Stimulated activated CD4-positive, alpha-beta T cell treated with anti-CD3 and anti-CD28 coated beads, Interleukin-1b, Interleukin-23, amount 100 ng/mL, for 4 hours (primary cell): ENCODE measurements at places on chromosomes 5 and 9.

DNA sequence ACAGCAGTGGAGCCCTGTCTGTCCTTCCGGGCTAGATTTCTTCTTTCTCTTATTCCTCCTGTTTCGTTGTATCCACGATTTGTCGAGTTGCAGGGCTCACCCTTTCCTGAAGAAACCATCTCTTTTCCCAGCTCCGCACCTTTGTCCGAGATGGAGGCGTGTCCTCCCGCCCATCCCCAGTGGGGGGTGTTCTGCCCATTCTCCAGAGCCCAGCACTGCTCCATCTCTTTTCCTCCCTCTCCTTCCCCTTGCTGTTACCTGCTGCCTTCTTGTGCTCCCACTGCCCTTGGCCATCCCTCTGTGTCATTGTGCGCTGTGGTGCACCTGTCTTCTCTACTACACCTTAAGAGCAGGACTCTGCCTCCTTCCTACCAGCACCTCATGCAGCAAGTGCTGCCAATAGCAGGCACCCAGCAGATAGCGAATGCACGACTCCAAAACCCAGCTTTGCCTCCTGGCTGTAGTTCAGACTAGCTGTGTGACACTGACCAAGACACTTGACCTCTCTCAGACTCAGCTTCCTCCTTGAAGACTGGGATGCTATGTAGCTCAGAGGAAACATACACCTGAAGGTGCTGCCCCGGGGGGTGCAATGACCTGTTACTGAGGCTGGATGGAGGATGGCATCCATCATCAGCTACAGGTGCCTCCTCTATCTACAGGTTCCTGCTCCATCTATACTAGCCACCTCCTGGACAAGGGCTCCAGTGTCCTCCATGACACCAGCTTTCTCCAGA, 8.9 kb downstream of the OR13J1 start:
- DNase-seq, result no peak

- no peak for DNase-seq
These were observed 99.0 kb upstream of the DAB2 start for GRCh38 chr5:39523821-39524220.

DNA sequence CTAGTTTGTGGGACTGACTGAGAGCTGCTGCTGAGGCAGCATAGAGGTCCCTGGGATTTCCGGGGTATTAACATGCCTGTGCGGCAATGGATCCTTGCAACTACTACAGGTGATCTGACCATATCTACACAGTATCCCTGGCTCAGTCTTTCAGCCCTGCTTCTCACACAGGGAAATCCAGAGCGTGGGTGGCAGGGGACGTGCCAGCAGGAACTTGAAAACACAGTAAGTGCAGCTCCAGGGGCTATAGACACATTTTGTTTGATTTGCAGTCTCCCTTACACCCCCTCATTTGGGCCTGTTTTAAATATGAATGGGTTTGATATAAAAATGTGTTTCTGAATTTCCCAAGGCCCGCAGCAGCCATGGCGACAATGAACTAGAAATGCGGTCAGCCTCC, 209.5 kb downstream of the DCP2 start:
- no peak for DNase-seq

DNA sequence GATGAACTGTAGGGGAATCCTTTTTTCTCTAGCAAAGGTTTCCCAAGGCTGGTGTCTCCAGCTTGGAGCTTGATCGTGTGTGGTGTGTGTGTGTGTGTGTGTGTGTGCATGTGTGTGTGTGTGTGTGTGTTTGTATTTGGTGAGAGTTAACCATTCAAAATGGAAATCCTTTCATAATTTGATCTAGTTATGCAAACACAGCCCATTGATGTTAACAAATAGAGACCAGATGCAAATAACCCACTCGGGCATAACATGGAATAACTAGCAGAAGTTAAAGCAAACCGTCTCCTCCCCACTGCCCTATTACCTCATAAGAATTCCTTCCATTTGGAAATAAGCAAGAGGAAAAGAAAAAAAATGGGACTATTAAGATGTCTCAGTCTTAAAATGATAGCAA, 24.9 kb upstream of the ZSWIM6 start:
- DNase-seq, result no peak

DNA sequence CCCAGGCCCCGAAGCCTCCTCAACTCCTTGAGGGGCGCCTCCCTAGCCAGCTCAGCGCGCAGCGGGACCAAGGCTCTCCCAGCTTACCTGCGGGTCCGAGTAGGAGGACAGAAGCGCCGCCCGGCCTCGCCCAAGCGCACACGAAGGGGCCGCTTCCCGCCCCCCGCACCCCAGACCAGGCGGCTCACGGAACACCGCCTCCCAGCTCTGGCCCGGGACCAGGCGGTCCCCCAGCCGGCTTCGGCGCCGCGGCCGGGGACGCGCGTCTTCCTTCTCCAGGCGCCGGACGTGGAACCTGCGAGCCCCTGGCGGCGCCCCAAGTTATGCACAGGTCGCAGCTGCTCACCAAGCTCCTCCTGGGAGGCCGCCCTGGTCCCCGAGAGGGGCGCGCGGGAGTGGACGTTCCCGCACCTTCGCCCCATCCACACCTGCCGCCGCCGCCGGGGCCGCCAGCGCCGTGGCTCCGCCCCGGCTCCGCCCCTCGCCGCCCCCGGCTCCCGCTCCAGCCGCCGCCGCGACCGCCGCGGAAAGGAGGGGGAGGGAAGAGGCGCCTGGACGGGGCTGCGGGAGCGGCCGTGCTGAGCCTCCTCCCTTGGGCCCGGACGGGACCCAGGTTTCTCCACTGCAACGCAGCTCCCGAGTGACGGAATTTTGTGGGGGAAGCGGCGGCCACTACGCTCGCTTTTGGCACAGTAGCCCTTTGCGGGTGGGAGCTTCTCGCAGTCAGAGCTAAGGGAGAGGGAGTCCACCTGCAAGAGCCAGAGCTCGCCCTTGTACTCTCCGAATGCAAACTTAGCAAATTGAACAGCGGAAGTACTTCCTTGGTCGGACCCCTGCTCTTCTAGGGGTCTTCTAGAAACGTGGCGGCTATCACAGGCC, 77.5 kb upstream of the IFNE start:
- peak; percentile 53 for DNase-seq

- no peak for DNase-seq
These were observed 151.7 kb upstream of the ELL2 start for GRCh38 chr5:96113170-96113939.

DNA sequence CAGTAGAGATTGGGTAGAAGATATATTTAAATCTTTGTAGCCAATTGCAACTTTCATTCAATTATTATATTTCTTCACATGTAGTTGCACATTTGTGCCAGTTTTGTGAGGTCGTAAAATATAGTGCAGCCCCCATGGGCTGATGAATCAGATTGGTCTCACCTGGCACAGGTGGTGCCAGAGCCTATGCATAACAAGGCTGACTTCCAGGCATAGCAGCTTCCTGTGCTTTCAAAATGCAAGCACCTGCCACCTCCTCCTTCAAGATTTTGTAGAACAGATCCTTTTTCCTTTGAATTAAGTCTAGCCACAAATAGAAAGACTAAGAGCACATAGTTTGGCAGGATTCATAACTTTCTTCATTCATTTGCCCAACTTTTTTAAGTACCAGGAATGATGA, 87.1 kb downstream of the STARD4 start:
- DNase-seq, result no peak

DNA sequence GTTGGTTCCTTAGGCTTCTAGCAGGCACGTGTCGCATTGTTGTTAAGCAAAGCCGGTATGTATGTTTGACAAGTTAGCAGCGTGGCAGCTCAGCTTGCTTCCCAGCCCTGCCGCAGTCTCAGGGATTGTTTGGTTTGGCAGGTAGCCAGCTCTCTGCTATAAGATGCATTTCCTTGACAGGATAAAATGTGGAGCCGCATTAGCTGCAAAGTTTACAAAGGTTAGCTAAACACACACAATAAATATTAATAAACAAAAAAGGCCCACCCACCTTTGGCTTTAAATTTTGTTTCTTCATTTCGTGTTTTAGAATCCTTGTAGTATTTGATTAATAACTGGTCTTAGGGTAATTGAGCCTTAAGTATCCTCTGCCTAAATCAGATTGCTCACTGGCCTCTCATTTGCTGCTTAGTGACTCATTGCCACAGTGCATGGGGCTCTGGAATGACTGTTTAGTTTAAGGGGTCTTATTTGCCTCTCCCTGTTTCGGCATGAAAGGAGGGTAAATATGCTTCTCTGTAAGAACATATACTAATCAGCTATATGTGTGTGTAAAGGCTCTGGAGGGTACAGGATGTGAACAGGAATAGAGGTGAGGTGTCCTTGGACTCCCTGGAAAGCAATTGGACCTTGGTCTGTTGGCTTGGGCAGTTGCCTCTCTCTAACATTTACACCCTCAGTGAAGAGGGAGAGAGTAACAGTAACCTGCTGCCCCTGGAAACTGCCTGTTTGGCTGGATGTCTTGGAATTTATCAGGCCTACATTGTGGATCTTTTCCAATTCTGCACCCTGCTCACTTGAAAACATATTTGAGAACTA, 122.0 kb downstream of the GDNF start:
- DNase-seq, result no peak

DNA sequence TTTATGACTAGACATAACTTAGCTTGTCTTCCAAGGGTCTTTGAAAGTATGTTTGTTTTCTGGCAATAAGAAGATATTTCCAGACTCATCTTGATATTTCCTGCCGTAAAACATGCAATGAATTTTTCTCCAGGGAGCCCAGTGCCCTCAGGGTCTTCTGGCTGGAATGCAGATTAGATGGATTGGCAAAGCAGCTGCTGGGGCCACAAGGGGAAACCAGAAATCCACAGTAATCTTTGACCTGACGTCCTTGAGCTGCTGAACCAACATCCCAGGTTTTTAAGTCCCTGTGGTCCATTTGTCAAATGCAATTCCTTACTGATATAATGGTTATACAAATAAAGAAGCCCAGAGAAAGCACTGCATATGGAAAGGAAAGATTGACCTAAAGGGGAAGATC, 93.0 kb downstream of the THBS4 start:
- no peak for DNase-seq

DNA sequence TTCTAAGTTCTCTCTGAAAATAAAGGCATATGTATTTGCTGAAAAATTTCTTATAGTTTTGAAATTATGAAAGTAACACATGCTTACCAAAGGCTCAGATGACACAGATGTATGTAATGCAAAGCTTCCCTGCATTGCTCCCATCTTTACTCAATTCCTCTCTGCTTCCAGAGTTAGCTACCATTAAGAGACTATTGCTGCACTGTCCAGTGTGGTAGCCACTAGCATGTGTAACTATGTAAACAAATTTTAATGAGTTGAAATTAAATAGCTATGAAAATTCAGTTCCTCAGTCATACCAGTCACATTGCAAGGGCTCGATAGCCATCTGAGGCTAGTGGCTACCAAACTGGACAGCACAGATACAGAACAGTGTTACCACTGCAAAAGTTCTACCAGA, 17.9 kb downstream of the FRMD3 start:
- no peak for DNase-seq

DNA sequence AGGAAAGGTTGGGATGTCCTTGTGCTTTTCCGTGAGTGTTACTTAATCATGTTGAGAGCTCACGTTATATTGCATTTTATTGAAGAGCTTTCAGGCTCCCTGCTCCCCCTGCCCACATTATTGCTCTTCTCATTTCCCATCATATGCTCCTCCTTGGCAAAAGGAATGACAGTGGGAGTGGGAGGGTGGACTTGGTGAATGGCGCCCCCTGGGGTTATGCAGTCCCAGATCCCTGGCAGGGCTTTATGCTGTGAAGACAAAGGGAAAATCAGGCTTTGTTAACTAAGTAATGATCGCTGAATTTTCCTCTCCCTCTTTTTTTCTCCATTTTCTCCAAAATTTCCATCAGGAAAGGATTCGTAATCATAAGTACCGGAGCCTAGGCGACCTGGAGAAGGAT, 166.6 kb downstream of the SMARCA2 start:
- DNase-seq, result peak; percentile 11

DNA sequence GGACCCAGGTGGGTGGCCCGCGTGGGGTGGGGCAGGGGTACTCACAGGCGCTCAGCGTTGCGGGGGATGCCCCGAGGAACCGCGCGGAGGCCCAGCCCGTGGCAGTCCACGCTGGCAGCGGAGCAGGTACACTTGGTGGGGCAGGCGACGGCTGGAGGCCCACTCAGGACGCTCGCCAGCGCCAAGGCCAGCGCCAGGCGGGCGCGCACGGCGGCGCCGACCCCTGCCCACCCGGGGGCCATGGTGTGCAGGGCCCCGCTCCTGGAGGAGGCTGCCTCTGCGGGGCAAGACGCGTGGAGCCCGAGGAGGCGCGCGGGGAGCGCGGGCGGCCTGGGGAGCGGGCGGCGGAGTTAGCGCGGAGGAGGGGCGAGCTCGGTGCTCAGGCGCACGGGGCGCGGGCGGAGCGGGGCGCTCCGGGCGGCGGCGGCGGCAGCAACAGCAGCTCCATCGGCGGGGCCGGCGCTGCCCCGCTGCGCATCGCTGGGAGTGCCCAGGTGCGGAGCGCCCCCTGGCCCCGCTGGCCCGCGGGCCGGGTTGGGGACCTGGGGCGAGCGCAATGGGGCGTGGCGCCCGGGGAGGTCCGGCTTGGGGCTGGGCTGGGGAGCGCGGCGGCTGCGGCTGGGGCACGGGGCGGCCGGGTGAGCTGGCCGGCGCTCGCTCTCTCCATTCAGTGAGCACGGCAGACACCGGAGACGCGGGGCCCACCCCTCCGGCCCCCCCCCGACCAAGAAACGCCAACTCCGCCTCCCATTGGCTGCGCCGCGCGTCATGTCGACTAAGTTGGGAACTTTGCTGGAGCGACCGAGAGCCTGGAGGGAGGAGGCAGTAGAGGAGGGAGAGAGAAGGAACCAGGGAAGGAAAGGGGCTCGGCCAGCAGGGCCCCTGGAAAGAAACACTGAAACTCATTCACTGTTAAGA, at the start of gene SLIT3:
TSS of gene SLIT3 (minus strand) at position 672 of the 918 bp plus-strand sequence. CDS start at position 242, 430 bp downstream.
- no peak for DNase-seq

- DNase-seq, result no peak
These were observed 56.4 kb upstream of the NEURL1B start for GRCh38 chr5:172584638-172585037.

DNA sequence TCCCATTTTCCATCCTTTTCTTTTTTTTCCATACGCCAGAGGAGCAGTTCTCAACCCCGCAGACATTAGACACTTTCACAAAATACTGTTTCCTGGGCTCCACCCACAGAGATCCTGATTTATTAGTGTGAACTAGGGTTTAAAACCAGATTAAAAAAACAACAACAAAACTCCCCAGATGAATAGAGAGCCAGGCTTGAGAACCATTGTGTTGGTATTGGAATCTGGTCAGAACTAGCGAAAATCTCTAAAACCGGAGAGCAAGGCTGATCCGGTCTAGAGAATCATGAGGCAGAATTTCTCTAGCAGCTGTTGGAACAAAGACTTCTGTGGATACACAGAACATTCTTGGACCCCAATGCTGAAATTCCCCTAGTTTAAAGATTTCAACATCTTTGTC, 173.0 kb downstream of the PCSK1 start:
- no peak for DNase-seq

DNA sequence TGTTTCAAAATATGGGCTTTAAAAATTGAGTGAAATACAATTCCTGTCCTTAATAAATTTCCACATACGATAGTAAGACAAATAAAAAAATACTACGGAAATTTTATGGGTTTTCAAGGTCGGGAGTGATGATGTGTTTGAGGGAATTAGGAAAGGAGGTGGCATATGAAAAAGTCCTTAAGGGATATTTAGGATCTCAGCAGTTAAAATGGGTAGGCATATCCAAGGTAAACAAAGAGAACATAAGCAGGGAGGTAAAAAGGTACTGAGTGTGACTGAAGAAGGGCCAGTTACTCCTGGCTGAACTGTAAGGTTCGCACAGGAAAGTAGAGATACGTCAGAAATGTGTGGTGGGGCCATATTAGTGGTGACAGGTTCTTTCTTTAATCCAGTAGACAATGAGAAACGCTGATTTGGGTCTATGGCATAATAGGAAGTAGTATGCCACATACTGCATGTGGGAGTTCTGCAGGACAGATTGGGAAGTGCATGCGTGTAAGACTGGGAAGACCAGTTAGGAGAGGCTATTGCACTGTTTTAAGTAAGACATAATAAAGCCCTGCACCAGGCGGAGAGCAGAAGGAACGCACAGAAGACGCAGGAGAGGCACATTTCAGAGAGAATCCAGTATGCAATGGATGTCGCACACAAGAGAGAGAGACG, 937 bp upstream of the HMGCR start:
- no peak for DNase-seq
